PC-9 (cell line): ENCODE measurements at places on chromosomes 12 and 14. TPM values are rescaled to one million over a fixed set of nuclear protein-coding genes. Genes with fewer than 3 reads are reported as not detected.

DNA sequence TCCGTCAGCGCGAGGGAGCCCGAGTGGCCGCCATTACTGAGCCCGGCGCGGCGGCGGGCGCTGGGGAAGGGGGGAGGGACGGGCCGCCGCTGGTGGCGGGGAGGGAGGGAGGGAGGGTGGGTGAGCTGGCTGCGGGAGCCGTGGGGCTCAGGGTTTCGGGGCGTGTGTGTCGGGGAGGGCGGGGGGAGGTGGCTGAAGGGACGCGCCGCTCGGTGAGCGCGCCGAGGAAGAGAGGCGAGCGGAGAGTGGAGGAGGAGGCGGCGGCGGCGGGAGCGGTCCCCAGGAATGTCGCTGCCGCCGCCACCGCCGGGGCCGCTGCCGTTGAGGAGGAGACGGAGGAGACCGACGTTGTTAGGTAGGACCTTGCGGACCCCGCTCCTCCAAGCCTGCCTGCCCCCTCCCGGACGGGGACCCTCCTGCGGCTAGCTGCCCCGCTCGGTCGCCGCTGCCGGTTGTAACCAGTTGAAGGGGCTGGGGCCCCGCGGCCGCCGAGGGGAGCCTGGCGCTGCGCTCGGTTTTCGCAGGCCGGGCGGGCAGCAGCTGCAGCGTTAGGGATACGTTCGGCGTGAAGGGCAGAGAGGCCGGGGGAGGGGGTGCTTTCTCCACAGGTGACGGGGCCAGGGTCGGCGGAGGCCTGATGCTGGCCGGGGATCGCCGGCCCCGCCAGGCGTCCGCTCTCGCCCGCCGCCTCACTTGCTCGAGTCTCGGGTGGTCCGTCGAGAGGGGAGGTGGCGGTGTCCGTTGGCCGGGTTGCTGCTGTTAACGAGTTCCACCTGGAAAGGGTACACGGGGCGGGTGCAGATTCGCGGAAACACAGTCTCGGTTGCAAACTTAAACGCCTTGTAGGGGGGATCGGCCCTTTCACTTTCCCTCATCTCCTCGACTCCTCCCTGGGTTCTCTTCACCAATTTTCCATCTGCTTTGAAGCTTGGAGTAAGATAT, at the start of gene ARHGAP5:
Gene ARHGAP5, plus strand, starts transcription at position 224 of the 942 bp plus-strand sequence. CDS start 13,366 bp downstream, outside the sequence.
- H3K27ac ChIP-seq, result peak within 1 kb of the TSS; percentile 98
- H3K4me1 ChIP-seq, result peaks cover 26% of the 10 kb centered on the region
- H3K4me3 ChIP-seq, result peak within 1 kb of the TSS; percentile 78
- H3K36me3 ChIP-seq, result no peaks in the 10 kb centered on the region
- no peaks in the 10 kb centered on the region for H3K27me3 ChIP-seq

DNA sequence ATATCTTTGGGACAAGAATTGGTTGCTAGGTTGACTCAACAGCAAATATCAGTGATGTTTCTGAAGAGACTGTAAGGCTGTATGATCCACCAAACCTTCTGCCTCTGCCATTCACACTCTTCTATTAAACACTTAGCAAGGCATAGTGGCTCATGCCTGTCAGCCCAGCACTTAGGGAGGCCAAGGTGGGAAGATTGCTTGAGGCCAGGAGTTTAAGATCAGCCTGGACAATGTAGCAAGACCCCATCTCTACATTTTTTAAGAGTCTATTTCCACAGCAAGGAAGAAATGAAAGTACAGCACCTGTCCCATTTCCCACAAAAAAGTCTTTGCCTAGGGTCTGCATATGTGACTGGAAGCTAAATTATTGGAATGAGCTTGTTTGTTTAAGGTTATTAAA, 7.8 kb downstream of the ARG2 start:
- DNase-seq, result no peak
- H3K27ac ChIP-seq, result no peak overlapping the region
- no peaks in the 10 kb centered on the region for H3K27me3 ChIP-seq
- H3K4me3 ChIP-seq, result no peak overlapping the region

- H3K4me1 ChIP-seq, result no peaks in the 10 kb centered on the region
- H3K36me3 ChIP-seq, result no peaks in the 10 kb centered on the region
- no peaks in the 10 kb centered on the region for H3K27me3 ChIP-seq
- no peak overlapping the region for H3K4me3 ChIP-seq
- no peak overlapping the region for H3K27ac ChIP-seq
These were observed 102.8 kb downstream of the RPAP3 start for GRCh38 chr12:47602949-47603558.

DNA sequence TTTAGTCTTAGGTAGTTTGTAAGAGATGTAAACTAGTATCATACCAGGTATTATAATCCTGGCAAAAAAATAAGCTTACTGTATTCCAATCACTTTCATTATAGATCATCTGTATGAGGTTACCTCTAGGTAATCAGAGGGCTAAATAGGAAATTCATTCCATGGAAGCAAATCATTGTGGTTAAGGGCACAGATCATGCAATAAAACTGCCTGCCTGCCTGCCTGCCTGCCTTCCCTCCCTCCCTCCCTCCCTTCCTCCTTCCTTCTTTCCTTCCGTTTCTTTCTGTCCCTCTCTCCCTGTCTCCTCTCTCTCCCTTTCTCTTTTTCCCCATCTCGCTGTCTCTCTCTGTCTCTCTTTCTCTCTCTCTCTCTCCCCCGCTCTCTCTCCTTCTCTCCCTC, 3.2 kb upstream of the CLEC9A start:
- H3K36me3 ChIP-seq, result no peaks in the 10 kb centered on the region
- no peaks in the 10 kb centered on the region for H3K27me3 ChIP-seq
- no peak for DNase-seq
- H3K27ac ChIP-seq, result no peak overlapping the region

- H3K27ac ChIP-seq, result no peak overlapping the region
- 0 out of 2 replicates have a peak, but pooled peaks cover 4% of the 10 kb centered on the region for H3K36me3 ChIP-seq
- no peaks in the 10 kb centered on the region for H3K27me3 ChIP-seq
- DNase-seq, result no peak
These were observed 6.7 kb downstream of the PSEN1 start for GRCh38 chr14:73143003-73143402.

Gene ACSS3
- 8.5 and 9.4 TPM in 2 replicates for total RNA-seq

DNA sequence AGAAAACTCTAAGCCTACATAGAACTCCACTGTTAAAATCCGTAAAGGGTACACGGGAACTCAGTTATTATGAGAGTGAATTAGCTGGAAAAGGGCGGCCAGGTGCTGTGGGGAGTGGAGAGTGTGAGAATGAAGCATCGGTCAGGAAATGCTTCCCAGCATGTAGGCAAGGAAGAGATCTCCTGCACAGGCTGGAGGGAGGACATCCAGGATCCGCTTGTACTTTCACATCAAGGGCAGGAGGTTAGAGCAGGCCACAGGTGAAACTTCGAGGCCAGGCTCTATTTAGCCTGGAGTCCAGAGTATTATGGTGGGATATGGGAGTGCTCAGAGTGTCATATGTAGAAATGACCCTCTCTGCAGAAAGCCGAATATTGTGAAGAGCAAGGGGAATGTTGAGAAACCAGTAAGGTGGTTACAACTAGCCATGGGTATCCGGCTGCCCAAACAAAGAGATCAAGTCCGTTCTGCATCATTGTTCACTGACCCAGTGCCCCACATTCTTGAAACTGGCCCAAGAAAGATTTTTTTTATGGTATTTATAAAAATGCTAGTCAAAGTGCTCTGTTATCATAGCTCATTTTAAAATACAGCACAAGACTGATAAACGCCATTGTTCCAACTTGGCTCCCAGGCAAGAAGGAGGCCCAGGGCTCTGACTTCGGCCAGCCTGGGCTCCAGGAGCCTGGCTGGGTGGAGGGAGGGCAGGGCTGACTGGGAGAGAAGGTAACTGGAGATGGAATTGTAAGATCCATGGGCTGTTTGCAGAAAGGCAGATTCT, 79.4 kb upstream of the HIF1A start:
- peaks cover 37% of the 10 kb centered on the region for H3K4me1 ChIP-seq
- peak; percentile 89 for DNase-seq
- H3K27ac ChIP-seq, result peak overlapping the region; percentile 74
- H3K4me3 ChIP-seq, result no peak overlapping the region
- H3K27me3 ChIP-seq, result no peaks in the 10 kb centered on the region

- no peaks in the 10 kb centered on the region for H3K4me1 ChIP-seq
- DNase-seq, result no peak
- H3K4me3 ChIP-seq, result no peak overlapping the region
- H3K27me3 ChIP-seq, result no peaks in the 10 kb centered on the region
These were observed 54.2 kb downstream of the PTPRQ start for GRCh38 chr12:80498059-80498728.

Gene SLC6A15
- total RNA-seq, result not detected in 2 replicates

Gene CRIP1
- total RNA-seq, result 296 and 374 TPM in 2 replicates

DNA sequence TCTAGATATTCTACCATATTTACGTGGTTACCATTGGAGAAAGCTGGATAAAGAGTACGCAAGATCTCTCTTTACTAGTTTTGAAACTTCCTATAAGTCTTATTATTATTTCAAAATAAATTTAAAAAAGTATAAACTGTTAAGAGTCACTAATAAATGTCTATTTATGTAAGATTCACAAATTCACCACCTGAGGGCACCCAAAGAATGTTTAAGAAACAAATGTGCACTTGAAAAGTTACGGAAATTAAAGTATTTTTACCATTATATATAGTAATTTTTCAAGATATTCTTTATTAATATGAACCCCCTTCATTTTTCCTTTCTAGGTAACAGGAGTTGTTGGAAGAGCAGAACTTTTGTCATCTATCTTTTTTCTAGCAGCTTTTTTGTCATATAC, 11.9 kb downstream of the TMTC3 start:
- no peak overlapping the region for H3K27ac ChIP-seq
- H3K4me1 ChIP-seq, result no peaks in the 10 kb centered on the region
- H3K36me3 ChIP-seq, result 0 out of 2 replicates have a peak, but pooled peaks cover 9% of the 10 kb centered on the region
- H3K27me3 ChIP-seq, result no peaks in the 10 kb centered on the region
- H3K4me3 ChIP-seq, result no peak overlapping the region

Gene RILPL1
- total RNA-seq, result 11.5 and 15.3 TPM in 2 replicates

Gene PMEL
- 8.7 and 12.6 TPM in 2 replicates for total RNA-seq

- DNase-seq, result no peak
- no peaks in the 10 kb centered on the region for H3K4me1 ChIP-seq
- H3K4me3 ChIP-seq, result no peak overlapping the region
- H3K36me3 ChIP-seq, result no peaks in the 10 kb centered on the region
These were observed 60.8 kb upstream of the CCDC196 start for GRCh38 chr14:66425402-66425801.

- DNase-seq, result no peak
- H3K4me3 ChIP-seq, result no peak overlapping the region
- H3K4me1 ChIP-seq, result peaks cover 6% of the 10 kb centered on the region
- no peak overlapping the region for H3K27ac ChIP-seq
- H3K36me3 ChIP-seq, result peaks cover 34% of the 10 kb centered on the region
- H3K27me3 ChIP-seq, result no peaks in the 10 kb centered on the region
These were observed 4.9 kb downstream of the DDX54 start for GRCh38 chr12:113180333-113180732.

Gene LTBP2
- total RNA-seq, result 121 and 124 TPM in 2 replicates

GRCh38 chr12:109445191-109445609, 31.9 kb downstream of the KCTD10 start:
- no peaks in the 10 kb centered on the region for H3K27me3 ChIP-seq
- no peak overlapping the region for H3K4me3 ChIP-seq

Gene DACT1
- total RNA-seq, result not detected in 2 replicates

GRCh38 chr14:95664546-95664945, 21.7 kb upstream of the TCL1B start:
- H3K27me3 ChIP-seq, result peaks cover 12% of the 10 kb centered on the region; the same call in 1 of the 2 replicates
- H3K36me3 ChIP-seq, result no peaks in the 10 kb centered on the region
- no peak overlapping the region for H3K27ac ChIP-seq
- H3K4me3 ChIP-seq, result no peak overlapping the region
- DNase-seq, result no peak

DNA sequence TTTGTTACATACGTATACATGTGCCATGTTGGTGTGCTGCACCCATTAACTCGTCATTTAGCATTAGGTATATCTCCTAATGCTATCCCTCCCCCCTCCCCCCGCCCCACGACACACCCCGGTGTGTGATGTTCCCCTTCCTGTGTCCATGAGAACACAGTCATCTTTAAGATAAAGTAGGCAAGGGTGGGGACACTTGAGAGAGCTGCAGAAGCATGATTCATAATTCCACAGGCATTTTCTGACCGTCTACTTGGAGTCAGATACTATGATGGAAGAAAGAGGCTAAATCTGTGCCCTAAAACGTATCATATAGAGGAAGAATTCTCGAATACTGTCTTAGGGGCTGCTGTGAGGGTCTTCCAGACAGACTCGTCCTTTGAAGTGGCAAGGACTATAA, 145.9 kb upstream of the VASH1 start:
- H3K27ac ChIP-seq, result no peak overlapping the region
- no peak for DNase-seq
- no peaks in the 10 kb centered on the region for H3K36me3 ChIP-seq
- H3K4me1 ChIP-seq, result no peaks in the 10 kb centered on the region
- H3K27me3 ChIP-seq, result peaks cover 73% of the 10 kb centered on the region

Gene ZNF839
- 11.8 and 16.3 TPM in 2 replicates for total RNA-seq

DNA sequence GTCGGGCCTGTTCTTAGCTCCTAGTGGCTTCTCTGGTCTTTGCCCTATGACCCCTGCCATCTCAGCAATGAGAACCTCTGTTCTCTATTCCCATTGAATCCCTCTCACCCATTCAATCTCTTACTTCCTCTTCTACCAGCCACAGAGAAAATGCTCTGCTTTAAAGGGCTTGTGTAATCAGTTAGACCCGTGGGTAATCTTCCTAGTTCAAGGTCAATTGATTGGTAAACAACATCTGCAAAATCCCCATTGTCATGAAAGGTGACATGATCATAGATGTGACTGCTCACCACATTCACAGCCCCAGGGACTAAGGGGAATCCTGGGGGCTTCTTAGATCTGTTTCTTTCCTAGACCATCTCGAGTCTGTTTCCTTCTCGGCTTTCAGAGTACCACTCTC, 7.2 kb upstream of the CCDC197 start:
- H3K36me3 ChIP-seq, result no peaks in the 10 kb centered on the region
- H3K4me1 ChIP-seq, result peaks cover 11% of the 10 kb centered on the region; the same call in 1 of the 2 replicates
- no peak for DNase-seq
- no peak overlapping the region for H3K27ac ChIP-seq
- H3K4me3 ChIP-seq, result no peak overlapping the region

DNA sequence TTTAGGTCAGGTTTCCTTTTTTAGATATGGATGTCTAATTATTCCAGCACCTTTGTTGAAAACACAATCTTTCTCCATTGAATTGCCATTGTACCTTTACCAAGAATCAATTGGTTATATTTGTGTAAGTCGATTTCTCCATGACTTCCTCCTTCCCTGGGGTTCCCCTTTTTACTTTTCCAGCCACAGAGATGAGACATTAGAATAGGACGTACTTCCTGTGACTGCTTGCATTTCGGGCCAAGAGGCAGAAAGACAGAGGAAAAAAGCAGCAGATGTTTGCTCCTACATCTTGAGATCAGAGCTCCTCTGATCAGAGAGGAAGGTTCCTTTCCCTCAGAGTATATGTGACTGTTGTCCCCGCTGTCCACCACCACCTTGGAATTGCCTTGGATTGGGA, 453.7 kb upstream of the RGS6 start:
- H3K27ac ChIP-seq, result no peak overlapping the region
- DNase-seq, result no peak
- H3K27me3 ChIP-seq, result no peaks in the 10 kb centered on the region
- H3K36me3 ChIP-seq, result no peaks in the 10 kb centered on the region

Gene PIK3C2G
- 0.30 and 1.4 TPM in 2 replicates for total RNA-seq
